ENCODE measurements at places on chromosomes 1 and 21. TPM values are rescaled to one million over a fixed set of nuclear protein-coding genes. Genes with fewer than 3 reads are reported as not detected.

The NFASC gene
- total RNA-seq, result 4.8 TPM

The CLCA1 gene
- not detected for total RNA-seq

The ORC1 gene
- 0.84 TPM for total RNA-seq

The DENND2C gene
- 2.2 TPM for total RNA-seq

The VAV3 gene
- 6.9 TPM for total RNA-seq

The TMEM59 gene
- 424 TPM for total RNA-seq

The OR2L2 gene
- total RNA-seq, result not detected

The ATP1A4 gene
- total RNA-seq, result not detected

The MORN1 gene
- 14.1 TPM for total RNA-seq

The SPRR2G gene
- total RNA-seq, result not detected

The SLC30A10 gene
- not detected for total RNA-seq
